8988T (cell line): ENCODE measurements at places on chromosomes 13 and 19.
A peak's percentile ranks its signal among the peaks of the same experiment; 100 is the strongest.

GRCh38 chr13:76656056-76656455 is 230.1 kb downstream of the KCTD12 start:
- DNase-seq = no peak

DNA sequence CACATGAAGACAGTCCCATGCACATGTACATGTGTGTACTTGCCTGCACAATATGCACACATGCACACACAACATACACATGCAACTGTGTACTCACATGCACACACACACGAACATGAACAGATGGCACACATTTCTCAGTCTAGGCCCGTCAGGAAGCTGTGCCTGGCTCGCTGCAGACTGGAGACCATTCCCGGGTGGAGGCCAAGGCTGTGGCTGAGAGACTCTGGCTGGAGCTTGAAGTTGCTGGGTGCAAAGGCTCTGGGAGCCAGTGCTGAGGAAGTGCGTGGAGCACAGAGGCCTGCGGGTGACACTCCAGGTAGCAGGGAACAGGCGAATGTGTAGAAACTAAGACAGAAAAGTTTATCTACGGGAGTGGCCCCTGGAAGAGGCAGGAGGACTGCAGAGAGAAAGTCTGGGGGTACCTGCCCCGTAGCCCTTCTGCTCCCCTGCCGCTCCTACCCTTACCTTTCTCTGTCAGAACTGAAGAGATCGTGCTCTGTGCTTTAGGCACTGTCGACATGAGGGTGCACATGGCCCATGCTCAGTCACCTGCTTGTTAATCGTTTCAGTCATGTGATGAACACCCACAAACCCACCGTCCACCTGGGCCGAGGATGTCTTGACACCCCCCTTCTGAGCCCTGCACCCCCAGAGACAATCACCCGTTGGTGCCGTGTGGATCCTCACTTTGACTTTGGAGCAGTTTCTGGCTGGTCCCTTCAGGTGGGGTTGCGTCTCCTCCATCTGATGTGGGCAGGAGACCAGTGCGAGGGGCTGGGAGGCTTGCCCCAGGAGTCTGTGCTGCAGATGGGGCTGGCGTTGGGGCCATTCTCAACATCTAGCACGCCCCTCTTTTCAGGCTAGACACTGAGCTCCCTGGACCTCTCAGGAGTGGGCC is 69.4 kb downstream of the TEX29 start:
- no peak for DNase-seq

DNA sequence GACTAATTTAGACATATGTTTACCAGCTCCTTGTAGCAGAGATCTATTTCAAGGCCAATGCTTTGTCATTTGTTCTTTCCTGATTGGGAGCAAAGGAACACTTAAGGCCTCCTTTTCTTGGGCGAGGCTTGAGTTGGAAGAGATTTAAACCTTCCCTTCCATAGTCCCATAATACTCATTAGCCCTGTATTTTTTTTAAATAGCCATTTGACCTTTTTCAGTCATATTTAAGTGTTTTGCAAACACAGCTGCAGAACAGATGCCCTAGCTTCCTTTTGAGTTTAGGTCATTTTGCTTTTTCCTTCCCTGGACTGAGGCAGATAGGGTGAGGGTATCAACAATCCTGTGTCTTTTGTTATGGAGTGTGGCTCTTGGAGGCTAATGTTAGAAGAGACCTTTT is 198.3 kb downstream of the NBEA start:
- no peak for DNase-seq

GRCh38 chr19:10320602-10321416 is 5.0 kb upstream of the FDX2 start:
- no peak for DNase-seq

GRCh38 chr13:100269837-100270236 is 180.9 kb downstream of the PCCA start:
- no peak for DNase-seq

- no peak for DNase-seq
Measured at GRCh38 chr13:21111546-21111945, 50.2 kb upstream of the LATS2 start.

DNA sequence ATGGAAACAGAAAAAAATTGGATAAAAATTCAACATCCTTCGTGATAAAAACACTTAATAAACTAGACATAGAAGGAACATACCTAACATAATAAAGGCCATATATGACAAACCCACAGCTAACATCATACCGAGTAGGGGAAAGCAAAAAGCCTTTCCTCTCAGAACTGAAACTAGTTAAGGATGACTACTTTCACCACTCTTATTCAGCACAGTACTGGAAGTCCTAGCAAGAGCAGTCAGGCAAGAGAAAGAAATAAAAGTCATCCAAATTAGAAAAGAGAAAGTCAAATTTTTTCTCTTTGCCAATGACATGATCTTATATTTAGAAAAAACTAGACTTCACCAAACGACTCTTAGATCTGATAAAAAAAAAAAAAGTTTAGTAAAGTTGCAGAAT is 25.8 kb upstream of the SLC7A9 start:
- no peak for DNase-seq

GRCh38 chr19:46722421-46723022 is 5.6 kb upstream of the PRKD2 start:
- no peak for DNase-seq

DNA sequence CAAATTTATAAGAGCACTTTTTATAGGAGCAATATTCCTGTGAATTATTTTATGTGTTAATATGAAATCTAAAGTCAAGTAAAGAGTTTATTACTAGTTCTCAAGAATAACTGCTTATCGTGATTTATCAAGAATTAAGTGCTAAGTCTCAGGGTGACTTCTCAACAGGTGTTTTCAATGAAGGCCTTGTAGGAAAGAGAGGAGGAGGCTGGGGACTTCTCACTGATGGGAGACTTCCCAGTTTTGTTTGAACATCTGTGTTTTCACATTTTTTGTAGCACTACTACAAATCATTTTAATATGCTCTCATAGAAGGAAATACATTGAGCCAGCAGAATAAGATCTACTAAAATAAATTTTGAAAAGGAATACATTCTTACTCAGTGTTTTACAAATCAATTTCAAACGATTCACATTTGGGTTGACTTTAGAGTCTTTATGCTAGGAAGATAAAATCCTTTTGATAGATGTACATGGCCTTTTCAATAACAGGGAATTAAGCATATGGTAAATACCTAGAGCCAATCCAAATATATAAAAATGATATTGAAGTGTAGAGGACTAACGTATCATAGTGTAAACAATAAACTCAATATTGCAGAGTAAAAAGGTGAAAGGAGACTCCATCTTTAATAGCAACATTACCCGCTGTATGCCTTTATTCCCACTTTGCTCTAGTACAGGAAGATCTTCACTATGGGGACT is 6.8 kb downstream of the PCDH17 start:
- DNase-seq = no peak

DNA sequence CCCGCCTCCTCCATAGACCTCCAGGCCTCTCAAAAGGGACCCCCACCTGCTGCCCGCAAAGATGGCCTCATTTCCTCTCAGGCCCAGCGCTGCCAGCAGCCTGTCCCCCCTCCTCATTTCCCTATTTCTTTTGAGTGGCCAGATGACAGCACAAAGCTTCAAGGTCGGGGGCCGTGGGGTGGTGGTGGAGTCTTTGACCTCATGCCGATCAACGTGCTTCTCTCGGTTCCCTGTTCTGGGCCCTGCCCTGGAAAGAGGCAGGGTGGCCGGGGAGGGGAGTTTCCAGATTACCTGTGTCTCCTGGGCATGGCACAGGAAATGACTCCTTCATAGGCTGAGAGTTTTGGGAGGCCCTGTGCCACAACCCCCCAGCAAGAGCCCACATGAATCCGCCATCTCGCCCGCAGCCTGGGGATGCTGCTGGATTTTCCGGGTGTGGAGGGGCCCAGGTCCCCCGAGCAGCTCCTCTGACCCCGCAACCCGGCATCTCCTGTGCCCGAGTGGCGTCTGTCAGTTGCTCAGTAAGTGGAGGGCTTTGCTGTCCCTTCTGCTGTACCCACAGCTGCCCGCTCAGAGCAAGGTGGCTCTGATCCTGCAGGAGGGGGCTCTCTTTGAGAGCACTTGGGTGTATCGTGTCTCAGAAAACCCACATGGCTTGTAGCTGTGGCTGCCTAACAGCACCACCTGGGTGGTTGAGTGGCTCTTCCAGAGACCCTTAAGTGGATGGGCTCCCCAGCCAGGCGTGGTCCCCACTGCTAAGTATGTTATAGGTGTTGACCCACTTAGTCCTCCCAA is 139.4 kb downstream of the SIPA1L3 start:
- no peak for DNase-seq

DNA sequence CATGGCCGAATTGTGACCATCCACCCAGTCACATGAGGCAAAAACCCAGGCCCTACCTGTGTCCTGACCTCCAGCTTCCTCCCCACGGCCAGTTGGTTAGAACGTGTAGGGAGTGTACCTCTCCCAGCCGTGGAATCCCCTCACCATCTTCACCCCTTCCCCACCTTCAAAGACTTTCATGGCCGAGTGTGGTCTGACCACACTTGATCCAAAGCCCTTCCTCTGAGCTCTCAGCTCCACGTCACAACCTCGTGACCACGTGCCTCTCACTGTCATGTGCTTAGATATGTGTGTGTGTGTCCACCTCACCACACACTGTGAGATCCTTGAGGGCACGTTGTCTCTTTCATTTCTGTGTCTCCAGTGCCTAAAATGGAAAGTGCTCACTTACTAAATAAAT is 48.6 kb upstream of the UBE2L5 start:
- no peak for DNase-seq

- DNase-seq = no peak
Measured at GRCh38 chr13:108120856-108121255, 94.5 kb downstream of the LIG4 start.

GRCh38 chr13:32883474-32883873 is 132.7 kb upstream of the KL start:
- no peak for DNase-seq

DNA sequence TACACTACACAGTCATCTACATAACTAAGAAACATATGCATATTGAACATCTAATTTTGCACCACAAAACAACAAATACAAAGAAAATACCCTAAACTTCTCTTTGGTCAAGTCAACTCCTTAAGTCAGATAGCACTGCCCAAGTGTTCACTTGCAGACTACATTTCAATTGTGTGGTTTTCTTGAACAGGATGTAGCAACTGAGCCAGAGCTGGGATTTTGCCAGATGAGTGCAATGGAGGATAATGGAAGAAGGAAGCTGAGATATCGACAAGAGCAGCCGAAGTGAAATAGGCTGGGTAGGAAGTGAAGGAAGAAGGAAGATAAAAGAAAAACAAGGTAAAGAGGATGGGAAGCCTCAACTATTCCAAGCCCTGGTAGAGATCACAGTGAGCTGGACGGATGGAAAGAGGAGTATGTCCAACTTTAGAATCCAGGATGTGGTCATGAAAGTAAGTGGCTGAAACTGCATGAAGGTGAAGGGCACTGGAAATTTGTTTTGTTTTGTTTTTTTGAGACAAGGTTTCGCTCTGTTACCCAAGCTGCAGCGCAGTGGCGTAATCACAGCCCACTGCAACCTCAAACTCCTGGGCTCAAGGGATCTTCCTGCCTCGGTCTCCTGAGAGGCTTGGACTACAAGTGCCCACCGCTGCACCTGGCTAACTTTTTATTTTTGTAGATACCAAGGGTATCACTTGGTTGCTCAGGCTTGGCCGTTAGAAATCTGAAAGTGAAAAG is 15.0 kb downstream of the NUFIP1 start:
- DNase-seq = no peak

GRCh38 chr19:2054763-2055162 is 3.7 kb upstream of the MKNK2 start:
- peak; percentile 2 for DNase-seq

GRCh38 chr13:103878891-103879605 is 812.8 kb upstream of the SLC10A2 start:
- DNase-seq = no peak

DNA sequence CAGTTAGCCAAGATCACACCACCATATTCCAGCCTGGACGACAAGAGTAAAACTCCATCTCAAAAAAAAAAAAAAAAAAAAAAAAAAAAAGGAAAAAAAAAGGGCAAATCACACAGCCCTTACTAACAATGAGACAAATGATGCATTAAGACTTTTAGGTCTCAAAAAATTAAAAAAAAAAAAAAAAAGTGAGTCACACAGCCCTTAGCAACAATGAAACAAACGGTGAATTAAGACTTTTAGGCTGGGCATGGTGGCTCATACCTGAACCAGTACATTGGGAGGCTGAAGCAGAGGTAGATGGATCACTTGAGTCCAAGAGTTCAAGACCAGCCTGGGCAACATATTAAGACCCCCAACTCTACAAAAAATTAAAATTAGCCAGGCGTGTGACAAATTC is 32.4 kb upstream of the EIF3G start:
- no peak for DNase-seq

- DNase-seq = no peak
Measured at GRCh38 chr13:42760951-42761350, 20.4 kb upstream of the FAM216B start.

GRCh38 chr19:4678881-4679790 is 9.0 kb upstream of the MYDGF start:
- no peak for DNase-seq

- DNase-seq = peak; percentile 15
Measured at GRCh38 chr13:100235311-100235901, 146.5 kb downstream of the PCCA start.

DNA sequence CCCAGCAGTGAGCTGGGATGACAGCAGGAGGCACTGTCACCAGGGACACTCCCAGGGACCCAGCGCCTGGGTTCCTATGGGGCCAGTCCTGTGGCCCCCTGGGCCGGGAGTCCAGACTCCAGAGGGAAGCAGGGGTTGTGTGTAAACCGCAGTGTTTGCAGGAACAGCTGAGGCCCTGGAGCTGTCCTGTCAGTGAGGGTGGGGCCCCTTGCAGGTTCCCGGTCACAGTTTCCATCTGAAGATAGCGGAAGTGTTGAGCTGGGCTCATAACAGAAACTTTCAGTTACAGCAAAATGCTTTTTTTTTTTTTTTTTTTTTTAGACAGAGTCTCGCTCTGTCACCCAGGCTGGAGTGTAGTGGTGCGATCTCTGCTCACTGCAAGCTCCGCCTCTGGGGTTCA is 17.7 kb upstream of the CSNK1G2 start:
- no peak for DNase-seq

DNA sequence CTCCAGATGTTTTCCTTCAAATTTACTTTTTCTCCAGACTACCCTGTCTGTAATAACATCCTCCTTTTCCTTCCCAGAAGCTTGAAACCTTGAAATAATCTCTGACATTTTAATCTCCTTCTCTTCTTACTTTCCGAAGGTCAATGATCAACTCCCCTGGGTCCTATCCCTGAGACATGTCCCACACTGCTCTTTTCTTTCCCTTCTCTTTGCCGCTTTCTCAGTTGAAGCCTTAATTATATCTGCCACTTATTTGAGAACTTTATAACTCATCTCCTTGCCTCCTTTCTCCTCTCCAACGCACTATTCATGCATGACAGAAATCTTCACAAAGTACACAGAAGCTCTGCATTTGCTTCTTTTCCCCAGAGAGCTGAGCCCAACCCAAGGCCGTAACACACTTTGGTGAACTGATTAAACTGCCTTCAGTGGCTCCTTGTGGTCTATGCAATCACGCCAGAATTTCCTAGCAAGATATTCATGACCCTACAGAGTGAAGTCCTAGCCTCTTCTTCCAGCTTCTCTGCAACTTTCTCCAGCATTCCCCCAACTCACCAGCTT is 9.2 kb upstream of the WASF3 start:
- DNase-seq = no peak

- no peak for DNase-seq
Measured at GRCh38 chr13:113796964-113797676, 38.1 kb downstream of the TMEM255B start.

GRCh38 chr13:110067355-110068175 is 239.4 kb downstream of the COL4A1 start:
- no peak for DNase-seq
